ENCODE measurements at places on chromosomes 1 and 21.
A peak's percentile ranks its signal among the peaks of the same experiment; 100 is the strongest.

DNA sequence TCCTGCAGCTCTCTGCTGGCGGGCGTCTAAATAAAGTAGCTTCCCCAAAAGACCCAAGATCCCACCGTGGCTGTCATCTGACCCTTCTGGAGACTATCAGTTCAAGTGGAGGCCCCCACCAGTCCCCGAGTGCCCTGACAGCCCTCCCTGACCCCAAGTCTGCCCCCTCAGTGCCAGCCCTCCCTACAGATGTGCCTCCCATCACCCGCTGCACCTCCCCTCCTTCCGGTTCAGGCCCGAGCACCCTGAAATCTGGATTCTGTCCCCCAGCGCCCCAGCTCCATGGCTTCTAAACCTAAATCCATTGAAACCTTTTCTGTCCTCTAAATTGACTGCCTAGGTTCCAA, 595 bp downstream of the IL10RB start:
- peak; percentile 27 for DNase-seq

- no peak for DNase-seq
Measured at GRCh38 chr1:220991959-220992704, 112.9 kb downstream of the HLX start.

DNA sequence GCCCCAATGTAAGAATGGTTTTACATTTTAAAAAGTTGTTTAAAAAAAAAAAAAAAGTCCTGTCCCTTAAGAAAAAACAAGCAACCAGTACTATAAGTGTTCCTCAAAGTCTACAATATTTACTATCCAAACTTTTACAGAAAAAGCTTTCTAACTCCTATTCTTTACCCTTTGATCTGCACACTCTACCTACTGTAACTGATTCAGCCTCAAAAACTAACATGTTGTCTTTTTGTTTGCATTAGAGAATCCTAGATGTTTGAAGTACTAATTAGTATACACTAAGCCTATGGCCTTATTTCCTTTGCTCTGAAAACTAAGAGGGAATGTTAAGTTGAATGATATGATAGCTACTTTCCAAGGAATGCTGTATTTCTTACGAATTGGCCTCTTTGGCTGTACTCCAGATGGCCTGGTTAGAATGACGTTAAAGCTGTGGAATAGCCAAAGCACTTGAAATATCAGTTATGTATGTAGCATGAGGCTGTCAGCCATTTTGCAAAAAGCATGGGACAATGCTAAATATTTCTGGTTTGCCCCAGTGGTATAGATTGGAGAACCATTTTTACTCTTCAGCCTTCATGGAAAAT, 234.8 kb downstream of the GPR52 start:
- DNase-seq, result no peak

- DNase-seq, result no peak
Measured at GRCh38 chr1:220841293-220841692, 38.0 kb upstream of the HLX start.

DNA sequence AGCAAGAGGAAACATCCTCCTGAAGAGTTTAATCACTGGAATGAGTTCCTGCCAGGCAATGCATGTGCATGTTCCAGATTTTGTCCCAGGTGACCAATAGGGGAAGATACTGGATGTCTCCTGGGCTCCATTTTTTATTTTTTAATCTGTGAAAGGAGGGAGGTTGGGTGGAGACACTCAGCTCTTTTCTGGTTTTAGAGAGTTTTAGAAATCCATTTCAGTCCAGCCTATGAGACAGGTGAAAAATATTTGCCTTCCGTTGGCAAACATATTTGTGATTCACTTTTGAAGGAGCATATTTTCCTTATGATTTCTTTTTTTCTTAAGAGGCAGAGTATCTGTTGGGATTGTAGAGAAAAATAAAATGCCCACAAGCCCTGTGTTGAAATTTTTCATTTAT, 70.7 kb downstream of the ABCA4 start:
- no peak for DNase-seq

DNA sequence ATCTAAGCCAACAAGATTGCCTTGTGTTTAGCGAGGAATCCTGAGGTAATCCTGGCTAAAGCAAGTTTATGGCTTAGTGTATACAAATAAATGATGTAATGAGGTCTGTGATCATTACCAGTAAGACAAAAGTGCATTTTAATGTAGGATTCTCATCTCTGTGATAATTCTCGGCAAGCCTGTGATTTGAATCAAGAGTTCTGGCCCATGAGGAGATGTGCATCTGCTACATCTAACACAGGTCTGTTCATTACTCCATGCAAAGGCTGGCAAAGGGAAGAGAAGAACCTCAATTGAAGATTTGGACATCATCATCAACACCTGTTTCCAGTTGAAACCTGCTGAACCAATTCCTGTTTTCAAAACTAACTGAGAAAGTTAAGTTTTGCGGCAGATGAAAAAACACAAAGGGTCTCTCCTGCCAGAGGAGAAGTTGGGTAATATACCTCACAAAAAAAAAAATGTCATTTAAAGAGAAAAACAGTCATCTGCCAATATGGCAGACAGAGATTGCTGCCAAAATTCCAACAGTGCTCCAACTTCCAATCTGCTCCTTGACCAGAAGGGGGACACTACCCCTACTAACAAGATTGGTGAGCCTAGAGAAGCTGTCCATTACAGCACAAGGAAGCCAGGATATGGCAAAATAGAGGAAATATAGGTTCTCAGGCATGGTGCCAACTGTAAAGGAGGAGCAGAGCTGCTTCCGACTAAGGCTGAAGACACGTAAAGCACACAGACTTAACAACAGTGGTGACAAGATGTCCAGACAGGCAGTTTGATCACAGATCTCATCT, 453.7 kb downstream of the TTLL7 start:
- DNase-seq, result no peak

GRCh38 chr1:230937371-230937770, 41.3 kb downstream of the TTC13 start:
- DNase-seq, result no peak

DNA sequence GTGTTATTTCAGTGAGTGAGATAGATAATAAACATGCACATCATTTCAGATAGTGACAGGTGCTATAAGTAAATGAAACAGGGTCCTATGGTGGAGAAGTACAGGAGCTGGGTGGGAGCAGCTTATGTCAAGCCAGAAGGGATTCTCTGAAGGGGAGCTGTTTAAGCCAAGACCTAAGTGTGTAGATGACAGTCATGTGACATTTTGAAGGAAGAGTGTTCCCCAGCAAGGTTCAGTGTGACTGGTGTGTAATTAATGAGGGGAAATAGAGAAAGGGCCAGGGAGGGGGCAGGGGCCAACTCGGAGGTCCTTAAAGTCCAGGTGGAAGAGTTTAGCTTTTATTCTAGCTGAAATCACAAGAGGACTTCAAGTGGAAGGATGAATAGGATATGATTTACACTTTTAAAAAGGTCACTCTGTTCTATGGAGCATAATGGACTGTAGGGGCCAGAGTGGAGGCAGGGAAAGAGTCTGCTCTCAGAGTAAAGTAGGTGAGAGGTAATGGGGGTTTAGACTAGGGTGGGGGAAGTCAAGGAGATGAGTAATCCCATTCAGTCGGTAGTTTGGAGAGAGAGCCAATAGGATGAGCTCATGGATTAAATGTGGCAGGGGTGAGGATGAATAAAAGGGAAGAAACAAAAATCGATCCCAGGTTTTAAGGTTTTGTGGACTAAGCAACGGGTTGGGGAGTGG, 243.1 kb downstream of the CACNA1E start:
- DNase-seq, result no peak

DNA sequence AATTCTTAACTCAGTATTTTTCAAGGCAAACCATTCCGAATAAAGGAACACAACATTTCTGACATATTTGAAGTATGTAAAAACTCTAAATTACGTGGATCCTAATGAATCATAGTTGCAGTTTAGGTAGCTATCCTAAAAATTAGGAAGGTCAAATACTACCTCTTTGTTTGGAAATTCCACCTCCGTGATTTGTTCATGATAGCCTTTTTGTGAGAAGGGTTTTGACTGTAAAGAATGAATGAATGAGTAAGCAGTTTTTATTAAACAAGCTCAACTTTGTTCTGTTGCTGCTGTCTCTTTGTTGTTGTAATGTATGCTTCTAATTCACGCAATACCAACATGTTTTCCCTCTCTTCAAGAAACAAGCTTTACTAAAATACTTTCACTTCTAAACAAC, 840.4 kb downstream of the USP25 start:
- DNase-seq, result no peak

GRCh38 chr1:239987103-239987745, 104.5 kb upstream of the FMN2 start:
- DNase-seq, result no peak

DNA sequence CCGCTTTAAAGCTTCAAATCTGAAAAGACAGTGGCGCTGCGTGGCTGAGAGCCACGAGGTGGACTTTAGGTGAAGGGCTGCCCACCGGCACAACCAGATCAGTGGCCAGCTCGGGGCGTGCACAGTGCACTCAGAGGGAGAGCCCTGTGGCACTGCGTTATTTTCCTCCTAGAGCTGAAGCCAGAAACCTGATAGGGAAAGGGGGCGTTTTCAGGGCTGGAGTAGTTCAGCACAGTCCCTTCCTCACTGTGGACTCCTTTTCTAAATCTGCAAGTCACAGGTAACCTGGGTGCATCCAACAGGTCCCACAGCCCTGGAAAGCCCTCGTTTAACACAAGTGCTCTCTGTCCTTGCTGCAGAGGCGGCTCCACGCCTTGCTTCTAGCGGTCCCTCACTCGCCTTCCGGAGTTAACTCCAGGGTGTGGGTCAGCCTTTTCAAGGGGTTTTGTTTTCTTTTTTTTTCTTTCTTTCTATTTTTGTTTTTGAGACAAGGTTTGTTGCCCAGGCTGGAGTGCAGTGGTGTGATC, 81.2 kb downstream of the GALNT2 start:
- DNase-seq, result no peak

DNA sequence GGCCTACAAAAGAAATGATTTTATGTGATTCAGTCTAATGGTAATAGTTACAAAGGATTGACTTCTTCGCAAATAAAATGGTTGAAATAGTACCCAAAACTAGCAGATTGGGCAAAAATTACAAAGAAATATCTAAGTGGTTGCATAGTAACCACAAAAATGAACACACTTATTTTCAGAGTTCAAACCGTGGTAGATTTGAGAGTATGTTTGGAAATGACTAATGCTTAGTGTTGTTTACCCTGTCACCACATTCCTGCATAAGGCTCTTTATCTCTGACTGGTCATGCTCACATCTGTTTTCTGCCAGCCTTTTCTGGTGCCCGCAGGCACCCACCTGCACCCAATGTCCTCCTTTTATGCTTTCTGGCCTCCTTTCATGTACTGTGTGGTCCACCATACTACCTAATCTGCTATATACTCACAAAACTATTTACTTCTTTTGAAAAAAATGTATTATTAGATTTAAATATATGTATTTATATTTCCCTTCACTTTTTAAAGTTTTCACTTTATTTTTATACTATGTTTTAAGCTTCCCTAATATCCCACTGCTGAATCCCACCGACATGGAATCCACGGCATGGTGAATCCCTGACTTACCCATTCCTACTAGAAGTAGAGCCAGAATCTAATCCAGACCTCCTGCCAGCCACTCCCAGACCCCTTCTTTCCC, 30.3 kb downstream of the PTPRC start:
- DNase-seq, result no peak

DNA sequence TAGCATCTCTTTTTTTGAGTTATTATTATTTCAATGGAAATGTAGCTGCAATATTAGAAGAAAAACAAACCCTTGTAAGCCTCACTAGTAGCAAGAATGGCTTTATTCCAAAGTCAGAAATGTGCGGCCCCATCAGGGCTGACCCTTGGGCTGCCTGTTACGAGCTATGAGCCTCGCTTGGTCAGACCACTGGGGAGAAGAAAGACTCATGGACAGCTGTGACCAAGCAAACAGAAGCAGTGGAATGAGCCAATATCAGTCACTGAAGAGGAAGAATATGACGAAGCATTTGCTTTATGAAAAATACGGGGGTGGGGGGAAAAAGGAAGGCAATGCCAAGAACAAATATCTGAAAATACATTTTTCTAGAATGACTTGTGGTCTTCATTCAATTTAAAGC, 504.5 kb downstream of the LMO4 start:
- no peak for DNase-seq

DNA sequence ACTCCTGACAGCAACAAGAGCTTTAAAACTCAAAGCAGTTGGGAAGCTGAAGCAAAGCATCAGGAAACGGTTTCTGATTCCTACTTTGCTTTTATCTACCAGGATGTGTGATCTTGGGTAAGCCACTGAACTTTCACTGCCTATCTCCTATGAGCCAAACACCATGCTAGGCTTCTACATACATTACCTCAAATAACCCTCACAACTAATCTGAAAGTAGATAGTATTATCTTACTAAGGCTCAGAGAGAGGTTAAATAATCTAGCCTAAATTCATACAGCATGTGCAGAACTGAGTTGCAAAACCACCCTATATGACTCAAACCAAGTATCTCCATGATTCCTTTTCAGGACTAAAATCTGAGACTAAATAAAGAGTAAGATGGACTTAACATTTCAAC, 83.8 kb downstream of the EVI5 start:
- DNase-seq, result no peak

GRCh38 chr1:19450811-19451515, 34.4 kb downstream of the CAPZB start:
- no peak for DNase-seq

- no peak for DNase-seq
Measured at GRCh38 chr1:226370144-226370923, 37.6 kb downstream of the PARP1 start.

DNA sequence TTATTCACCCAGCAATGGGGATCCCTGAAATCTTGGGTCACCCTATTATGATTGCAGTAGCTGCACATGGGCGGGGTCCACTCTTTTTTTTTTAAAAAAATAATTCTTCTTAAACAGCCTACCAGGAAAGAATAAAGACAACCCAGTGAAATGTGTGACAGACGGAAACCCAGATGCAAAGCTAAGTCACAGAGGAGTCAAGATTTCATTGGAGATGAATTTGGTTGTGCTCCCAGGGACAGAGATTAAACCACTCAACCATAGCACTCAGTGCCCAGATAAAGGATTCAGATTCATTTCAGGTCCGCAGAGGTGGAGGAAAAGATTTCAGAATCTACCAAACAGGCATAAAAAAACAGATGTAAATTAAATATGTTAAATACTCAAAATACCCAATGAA, 583.5 kb upstream of the ZP4 start:
- DNase-seq, result no peak

DNA sequence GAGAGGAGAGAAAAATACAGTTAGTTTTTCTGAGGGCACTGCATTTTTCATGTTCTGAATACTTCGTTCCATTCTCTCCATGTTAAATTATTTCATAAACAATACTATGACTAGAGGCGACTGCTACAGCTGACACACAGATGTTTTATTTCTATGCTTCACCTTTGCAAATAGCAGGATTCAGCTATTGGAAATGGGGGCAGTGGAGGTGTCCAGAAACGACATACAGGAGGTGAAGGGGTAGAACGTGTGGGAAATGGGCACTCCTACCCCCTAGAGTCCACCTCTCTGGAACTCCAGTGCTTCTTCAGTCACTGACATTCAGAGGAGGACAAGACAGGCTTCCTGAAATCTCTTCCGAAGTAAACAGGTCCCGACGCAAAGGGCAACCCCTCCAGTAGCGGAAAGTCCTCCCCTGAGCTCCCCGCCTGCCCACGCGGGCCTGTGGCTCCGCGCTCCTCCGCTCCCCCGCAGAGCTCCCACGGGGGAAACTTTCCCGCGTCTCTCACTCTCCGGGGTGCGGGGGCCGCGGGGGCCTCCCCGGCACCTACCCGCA, 480 bp downstream of the DPYD start:
- no peak for DNase-seq

- DNase-seq, result no peak
Measured at GRCh38 chr1:167077128-167077867, 12.9 kb downstream of the GPA33 start.
